ENCODE measurements at places on chromosomes 3 and 15. TPM values are rescaled to one million over a fixed set of nuclear protein-coding genes. Genes with fewer than 3 reads are reported as not detected.

DNA sequence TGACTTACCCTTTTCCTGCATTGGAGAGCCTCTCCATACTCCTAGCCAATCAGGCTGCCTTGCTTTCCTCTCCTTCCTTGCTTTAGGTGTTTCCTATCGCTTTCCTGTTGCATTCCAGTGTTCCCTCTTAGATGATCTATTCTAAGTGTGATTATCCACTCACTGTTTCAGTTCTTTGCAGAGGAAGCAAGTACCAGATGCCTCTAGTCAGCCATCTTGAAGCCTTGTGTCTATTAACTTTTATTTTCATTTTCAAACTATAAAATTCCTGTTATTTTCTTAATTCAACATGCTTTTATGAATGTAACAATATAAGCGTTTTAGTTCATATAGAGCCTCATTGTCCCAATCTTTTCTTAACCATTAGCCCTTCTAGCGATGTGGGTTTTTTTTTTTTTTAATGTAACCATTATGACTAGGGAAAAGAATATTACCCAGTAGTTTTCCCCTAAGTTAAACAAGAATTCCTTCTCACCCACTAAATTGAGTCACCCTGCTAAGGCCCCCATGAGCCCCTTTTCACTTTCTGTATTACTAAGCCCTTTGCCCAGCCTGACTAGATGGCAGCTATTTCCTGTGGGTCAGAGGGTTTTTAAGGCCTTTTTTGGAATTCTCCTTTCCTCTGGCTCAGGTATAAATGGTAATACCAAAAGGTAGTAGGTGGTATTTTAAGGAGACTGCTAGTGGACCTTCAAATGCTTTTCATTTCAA lies 229.4 kb upstream of the CTNNB1 start:
- peaks cover 5% of the 10 kb centered on the region for H3K36me3 ChIP-seq
- H3K27ac ChIP-seq, result no peak overlapping the region

DNA sequence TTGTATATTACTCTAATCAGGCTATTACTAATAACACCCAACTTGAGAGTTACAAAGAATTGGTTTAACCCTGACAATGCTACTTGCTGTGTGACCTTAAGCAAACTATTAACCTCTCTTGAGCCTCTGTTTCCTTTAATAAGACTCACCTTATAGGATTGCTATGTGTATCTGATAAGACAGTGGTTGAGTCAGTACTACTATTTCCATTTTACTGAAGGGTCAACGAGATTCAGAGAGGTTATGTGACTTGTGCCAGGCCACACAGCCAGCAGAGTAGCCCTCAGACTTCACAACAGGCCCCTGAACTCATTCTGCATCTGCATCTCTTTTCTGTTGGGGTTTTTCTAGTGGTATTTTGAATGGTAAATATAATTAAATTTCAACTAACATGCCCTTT lies 420.1 kb downstream of the MAGI1 start:
- no peaks in the 10 kb centered on the region for H3K4me1 ChIP-seq
- no peak overlapping the region for H3K27ac ChIP-seq
- H3K4me3 ChIP-seq, result no peak overlapping the region

TBC1D5 gene
- total RNA-seq, result 40.2 TPM

GLDN gene
- 0.56 TPM for total RNA-seq

Data from glutamatergic neuron (in vitro differentiated cells).